ENCODE measurements at places on chromosomes 6 and 20.

DNA sequence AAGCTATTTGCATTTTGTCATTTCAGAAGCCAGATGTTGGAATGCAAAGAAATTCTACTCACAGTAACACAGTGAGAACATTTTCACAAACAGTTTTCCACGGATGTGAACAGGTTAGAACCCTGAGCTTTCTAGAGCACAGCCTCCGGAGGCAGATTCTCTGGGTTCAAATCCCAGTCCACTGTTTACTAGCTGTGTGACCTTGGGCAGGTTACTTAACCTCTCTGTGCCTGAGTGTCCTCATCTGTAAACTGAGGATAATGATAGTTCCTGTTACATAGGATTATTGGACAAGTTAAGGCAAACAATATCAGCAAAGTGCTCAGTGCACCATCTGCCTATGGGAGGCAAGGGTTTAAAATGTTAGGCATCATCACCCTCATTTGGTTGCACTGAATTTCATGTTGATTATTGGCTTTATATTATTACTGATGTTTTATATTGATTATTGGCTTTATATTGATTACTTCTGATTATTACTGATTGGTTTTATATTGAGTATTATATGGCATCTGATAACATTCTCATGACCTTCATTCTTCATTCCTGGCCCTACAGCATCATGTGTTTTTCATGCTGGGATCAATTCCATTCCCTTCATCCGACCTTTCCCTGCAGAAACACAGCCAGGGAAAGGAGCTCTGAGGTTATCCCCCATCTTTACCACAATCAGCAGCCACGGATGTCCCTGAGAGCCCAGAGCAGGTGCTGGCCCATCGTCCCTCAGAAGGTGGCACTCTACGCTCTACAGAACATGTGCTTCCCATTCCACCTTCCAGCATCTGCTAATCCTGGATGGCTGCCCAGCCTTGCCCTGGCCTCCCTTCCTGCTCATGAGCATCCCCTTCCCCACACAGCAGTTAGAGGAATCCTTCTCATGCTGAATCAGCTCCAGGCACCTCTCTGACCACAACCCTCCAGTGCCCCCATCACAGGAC, 283.1 kb downstream of the PREX1 start:
- no peak for DNase-seq

DNA sequence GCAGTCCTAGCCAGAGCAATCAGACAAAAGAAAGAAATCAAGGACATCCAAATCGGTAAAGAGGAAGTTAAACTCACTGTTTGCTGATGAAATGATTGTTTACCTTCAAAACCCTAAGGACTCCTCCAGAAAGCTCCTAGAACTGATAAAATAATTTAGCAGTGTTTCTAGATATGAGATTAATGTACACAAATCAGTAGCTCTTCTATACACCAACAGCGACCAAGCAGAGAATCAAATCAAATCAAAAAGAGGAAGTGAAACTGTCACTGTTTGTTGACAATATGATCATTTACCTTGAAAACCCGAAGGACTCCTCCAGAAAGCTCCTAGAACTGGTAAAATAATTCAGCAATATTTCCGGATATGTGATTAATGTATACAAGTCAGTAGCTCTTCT, 21.7 kb downstream of the SERPINB9 start:
- no peak for DNase-seq

GRCh38 chr20:46332373-46333160, 24.3 kb upstream of the CDH22 start:
- no peak for DNase-seq

GRCh38 chr6:36248980-36249379, 20.9 kb upstream of the PNPLA1 start:
- DNase-seq: no peak

- no peak for DNase-seq
Measured at GRCh38 chr6:162612613-162613012, 115.0 kb downstream of the PRKN start.

GRCh38 chr6:53343092-53343491, 5.7 kb downstream of the ELOVL5 start:
- DNase-seq: no peak

GRCh38 chr6:135842618-135843392, 8.7 kb upstream of the PDE7B start:
- no peak for DNase-seq

DNA sequence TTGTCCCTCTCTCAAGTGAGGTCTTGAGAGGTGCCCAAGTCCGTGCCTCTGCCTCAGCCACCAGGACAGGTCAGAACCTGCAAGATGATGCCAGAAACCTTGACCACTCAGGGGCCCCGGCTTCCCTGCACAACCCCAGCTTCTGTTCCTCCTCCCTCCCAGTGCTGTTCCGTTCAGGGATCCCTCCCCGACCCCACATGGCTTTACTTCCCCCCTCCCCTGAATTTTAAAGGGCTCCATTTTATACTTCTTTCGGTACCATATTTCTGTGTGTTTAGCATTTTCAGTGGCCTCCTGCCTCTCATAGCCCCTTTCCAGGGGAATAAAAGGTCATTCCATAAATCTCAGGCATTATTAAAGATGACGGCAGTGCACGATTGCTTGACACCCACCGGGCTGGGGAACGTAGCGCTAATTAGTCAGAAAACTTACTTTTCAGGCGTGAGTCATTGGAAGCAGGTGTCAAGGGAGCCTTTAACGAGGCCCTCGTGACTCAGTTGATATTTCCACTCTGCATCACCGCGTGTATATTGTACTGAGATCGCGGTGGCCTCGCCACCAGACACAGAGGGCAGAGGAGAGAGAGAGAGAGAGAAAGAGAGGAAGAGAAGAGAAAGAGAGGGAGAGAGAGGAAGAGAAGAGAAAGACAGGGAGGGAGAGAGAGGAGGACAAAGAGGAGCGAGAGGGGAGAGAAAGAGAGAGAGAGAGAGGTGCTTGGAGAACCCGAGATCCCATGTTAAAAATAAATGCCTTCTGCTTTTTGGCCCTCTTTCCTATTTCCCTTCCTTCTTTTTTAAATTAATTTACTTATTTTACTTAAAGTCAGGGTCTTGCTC, 21.3 kb downstream of the KCNG1 start:
- no peak for DNase-seq

- no peak for DNase-seq
Measured at GRCh38 chr6:134868812-134869211, 81.1 kb downstream of the ALDH8A1 start.

GRCh38 chr20:58567437-58567836, 52.2 kb upstream of the APCDD1L start:
- no peak for DNase-seq

DNA sequence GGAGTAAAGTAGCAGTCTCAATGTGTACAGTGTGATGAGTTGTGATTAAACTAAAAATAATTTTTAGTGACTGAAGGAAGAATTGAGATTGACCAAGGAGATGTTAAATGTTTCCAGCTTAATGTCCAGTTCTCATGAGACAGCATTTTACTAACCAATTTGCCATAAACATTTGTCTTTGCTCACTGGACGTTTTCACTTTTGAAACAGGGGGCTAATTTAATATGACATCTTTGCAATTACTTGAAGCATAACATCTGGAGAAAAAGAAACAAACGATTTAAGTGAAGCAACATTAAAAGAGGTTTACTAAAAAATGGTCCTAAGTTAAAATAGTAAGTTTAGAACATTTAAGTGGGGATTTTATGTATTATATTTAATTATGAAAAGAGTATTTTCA, 443.8 kb downstream of the BCKDHB start:
- no peak for DNase-seq

- DNase-seq: no peak
Measured at GRCh38 chr6:36631326-36632011, 37.3 kb downstream of the SRSF3 start.

DNA sequence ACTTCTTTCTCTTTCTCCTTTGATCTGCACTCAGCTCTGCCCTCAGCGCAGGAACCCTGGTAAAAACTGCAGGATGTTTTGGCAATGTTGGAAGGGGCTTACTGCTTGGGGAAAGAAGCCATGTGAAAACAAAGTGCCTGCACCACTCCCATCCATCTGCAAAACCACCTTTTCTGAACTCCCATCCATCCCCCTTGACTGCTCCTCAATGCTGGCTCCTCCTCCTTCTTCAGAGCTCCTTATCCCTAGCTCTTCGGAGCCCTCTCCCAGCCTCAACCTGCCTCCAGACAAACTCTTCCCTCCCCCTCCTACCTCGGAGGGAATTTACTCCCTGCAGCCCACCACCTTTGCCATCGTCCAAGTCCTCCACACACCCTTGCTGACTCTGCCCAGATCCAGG, 4.2 kb upstream of the ZBTB12 start:
- no peak for DNase-seq

GRCh38 chr6:25934735-25935313, 4.3 kb upstream of the SLC17A2 start:
- no peak for DNase-seq

GRCh38 chr20:9218531-9218961, 149.7 kb downstream of the PLCB4 start:
- DNase-seq: no peak

DNA sequence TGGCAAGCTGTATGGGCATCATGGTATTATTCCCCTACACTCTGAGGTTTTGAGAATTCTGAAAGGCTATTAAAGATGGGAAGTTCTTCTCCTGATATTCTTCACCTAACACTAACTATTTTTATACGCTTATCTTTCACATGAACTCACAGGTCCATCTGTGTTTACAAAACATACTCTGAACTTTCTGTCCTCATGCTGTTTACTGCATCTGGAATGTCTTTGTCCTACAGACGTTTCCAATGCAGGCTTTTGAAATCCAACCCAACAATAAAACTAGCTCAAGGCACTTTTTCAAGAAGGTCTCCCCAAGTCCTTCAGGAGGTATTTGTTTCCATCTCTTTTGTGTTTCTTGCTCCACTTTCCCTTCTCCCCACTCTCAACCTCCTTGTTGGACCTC, 60.5 kb upstream of the MLIP start:
- DNase-seq: no peak

DNA sequence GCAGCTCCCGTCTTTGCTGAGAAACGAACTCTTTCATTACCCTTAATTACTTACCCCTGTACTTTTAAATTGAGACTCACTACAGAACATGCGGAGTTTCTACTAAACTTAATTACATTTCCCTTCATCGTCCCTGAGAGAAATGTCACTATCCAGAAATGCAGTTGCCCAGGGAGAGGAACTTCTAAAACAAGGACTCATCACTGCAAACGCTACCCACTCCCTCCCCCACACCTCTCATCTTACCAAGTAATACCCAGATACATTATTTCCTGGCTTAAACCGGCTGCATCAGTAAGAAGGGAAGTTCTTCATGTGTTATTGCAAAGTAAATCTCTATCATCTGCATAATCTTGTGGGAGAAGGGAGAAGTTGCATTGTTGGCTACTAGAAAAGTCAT, 138.3 kb downstream of the IPCEF1 start:
- DNase-seq: peak; percentile 59

GRCh38 chr6:44667668-44668390, 280.3 kb downstream of the CDC5L start:
- no peak for DNase-seq

- DNase-seq: no peak
Measured at GRCh38 chr20:25071734-25072133, 10.2 kb downstream of the VSX1 start.

- peak; percentile 74 for DNase-seq
Measured at GRCh38 chr20:62861726-62862336, at the start of gene TCFL5. TCFL5 (minus strand) TSS chr20:62861822; CDS start chr20:62861670, 152 bp downstream.

- no peak for DNase-seq
Measured at GRCh38 chr6:17494919-17495318, 101.5 kb downstream of the CAP2 start.

GRCh38 chr6:138987080-138987642, 892 bp downstream of the REPS1 start:
- DNase-seq: peak; percentile 21

- no peak for DNase-seq
Measured at GRCh38 chr6:132089173-132089572, 138.0 kb upstream of the CCN2 start.

DNA sequence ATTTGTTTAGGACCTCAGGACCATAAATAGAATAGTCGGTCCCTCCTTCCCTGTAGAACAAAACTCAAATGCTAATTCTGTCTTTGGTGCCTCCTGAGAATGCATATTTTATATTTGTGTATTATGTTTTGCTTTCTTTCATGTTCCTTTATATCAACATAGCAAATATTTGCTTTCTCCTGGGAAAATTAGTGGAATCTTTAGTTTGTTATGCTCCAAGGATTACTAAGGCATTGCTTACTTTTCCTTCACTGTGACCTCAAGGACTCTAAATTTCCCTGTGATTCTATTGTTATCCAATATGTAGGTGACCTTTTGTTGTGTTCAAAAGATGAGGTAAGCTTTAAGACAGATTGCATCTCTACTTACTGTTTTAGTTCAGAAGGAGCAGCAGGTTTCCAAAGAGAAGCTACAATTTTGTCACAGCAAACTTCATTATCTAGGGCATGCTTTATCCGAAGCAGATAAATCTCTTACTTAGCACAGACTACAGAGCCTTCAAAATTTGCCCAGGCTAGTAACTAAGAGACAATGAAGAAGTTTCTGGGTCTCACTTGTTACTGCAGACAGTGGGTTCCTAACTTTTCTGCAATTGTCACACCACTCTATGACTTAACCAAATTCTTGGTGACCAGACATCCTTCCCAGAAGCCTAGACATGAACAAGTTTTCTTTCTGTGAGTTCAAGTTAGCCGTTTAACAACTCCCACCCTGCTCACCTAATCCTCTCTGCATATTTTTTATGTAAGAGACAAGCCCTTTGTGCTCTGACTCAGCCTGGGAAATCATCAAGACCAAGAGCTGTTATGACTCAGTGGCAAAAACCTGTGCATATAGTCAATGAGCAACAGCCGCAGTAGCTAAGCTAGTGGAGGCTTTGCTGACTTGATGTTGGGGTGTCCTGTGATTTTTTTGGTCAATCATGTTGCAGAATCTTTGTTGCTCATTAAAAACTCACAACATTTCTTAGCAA, 378.8 kb downstream of the QKI start:
- no peak for DNase-seq

DNA sequence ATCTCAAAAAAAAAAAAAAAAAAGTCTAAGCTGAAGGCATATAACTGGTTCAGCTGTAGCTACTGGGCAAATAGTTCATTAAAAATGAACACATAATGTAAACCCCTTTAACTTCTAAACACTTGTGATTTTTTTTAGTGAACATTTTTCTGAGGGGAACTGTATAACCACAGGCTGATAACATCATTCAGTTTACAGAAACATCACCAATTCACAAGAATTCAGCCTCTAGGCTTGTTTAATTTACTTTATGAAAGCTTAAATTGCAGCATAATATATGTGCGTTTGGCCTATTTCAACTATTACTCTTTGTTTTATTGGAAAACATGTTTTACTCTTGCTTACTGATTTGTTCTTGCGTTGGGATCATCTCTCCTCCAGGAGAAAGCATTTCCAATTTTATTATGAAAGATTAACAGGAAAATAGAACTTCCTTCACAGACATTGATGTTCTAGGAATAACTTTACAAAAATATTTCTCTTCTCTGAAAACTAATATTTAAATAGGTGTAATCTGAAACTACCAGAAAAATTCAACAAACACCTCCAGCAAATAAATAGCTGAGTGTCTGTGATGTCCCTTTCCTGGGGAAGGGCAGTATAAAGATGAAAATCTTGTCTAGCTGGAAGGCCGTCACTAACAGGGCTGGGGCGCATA, 284.5 kb downstream of the UST start:
- peak; percentile 49 for DNase-seq

Data from common myeloid progenitor, CD34-positive (primary cell).